Muscle of back (tissue), 13 donors: ENCODE measurements at places on chromosomes 2 and 18. TPM values are rescaled to one million over a fixed set of nuclear protein-coding genes. Genes with fewer than 3 reads are reported as not detected.

- DNase-seq: peak; percentile 94
These were observed 22.5 kb upstream of the SIGLEC15 start for GRCh38 chr18:45802814-45803492.

DNA sequence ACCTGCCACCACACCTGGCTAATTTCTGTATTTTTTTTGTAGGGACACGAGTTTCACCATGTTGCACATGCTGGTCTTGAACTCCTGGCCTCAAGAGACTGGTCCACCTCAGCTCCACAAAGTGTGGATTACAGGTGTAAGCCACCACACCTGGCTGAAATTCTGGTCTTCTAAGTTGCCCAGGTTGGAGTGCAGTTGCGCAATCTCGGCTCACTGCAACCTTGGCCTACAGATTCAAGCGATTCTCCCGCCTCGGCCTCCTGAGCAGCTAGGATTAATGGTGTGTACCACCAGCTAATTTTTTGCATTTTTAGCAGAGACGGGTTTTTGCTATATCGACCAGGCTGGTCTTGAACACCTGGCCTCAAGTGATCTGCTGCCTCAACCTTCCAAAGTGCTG, 5.6 kb downstream of the POLR2D start:
- no peak for DNase-seq

- peak; percentile 93 for DNase-seq
These were observed 995 bp upstream of the RTN4 start for GRCh38 chr2:55051026-55051866.

DNA sequence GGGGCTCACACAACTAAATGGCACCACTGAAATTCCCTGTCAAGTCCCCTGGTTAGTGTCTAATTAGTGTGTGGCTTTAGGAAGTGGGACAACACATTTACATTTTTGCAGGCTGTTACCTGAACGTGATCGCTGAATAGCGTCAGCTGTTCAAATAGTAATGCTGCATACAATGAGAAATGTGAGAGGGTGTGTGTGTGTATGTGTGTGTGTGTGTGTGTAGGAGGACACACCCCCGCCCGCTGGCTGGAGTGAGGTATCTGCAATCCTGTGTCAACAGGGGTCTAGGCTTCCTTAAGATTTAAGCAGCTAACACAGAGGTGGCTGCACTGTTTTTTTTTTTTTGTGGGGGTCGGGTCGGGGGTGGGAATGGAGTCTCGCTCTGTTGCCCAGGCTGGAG, 4.8 kb upstream of the LYPD6B start:
- no peak for DNase-seq

GRCh38 chr2:20170704-20171250, 54.2 kb downstream of the SDC1 start:
- no peak for DNase-seq

DNA sequence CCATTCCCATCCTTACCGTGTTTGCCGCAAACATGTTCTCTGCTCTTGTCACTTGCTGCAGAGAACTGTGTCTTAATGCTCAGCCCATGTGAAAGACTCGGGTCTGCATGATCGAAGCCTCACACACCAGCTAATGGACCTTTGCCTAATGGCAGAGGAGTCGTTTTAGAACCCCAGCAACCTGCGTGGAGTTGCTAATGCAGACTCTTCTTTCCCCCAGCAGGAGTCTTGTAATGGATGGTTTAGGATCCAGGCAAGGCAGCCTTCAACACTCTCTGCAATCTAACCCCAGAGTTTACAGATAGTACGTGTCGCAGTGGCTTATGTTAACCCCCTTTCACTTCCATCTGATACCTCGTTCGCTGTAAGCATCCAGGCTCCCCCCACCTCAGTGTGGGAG, 316.4 kb downstream of the AGAP1 start:
- DNase-seq: no peak

DNA sequence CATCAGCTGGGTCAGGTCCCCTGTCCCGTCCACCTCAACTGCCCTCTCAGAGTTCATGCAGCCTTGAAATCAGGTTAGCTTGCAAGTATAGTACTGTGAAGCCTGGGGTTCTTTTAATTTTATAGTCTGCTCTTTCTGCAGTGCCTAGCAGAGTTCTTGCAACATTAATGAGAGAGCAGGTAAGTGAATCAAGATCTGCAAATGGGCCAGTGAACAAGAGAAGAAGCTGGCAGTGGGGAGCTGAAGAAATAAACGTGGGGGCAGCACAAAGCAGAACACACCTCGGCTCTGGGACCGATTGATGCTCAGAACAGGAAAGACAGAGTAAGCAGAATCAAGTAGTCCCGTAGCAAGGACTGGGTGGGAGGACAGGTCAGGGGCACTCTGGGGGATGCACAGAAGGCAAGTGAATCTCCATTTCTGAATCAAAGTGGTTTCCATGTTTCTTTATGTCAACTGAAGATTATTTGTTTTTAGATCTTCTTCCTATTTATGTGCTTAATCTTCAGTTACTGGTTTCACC, 675.5 kb downstream of the RNF144A start:
- DNase-seq: no peak

DNA sequence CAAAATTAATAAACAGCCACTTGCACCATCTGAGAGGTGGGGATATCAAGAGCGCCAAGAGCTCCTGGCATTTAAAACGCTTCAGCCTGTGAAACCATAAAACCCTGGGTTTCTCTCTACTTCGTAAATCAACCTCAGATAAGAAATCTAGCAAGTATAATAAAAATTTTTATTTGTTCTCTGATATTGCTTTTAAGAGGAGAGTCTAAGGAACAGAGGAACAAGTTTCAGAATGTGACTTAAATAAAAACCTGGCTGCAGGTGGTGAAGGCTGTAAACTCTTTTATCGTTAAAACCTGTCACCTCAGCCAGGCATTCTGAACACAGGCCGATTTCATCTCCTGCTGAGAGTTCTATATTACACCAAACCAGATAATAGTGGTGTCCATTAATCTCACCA, 9.9 kb downstream of the DYTN start:
- no peak for DNase-seq

GRCh38 chr2:67871686-67872412, 191.0 kb downstream of the C1D start:
- DNase-seq: no peak

- no peak for DNase-seq
These were observed 329.3 kb downstream of the TXNL1 start for GRCh38 chr18:56309104-56309503.

- no peak for DNase-seq
These were observed 123.7 kb upstream of the KLF7 start for GRCh38 chr2:207289295-207290018.

- no peak for DNase-seq
These were observed 63.6 kb upstream of the ATL2 start for GRCh38 chr2:38440655-38441054.

DNA sequence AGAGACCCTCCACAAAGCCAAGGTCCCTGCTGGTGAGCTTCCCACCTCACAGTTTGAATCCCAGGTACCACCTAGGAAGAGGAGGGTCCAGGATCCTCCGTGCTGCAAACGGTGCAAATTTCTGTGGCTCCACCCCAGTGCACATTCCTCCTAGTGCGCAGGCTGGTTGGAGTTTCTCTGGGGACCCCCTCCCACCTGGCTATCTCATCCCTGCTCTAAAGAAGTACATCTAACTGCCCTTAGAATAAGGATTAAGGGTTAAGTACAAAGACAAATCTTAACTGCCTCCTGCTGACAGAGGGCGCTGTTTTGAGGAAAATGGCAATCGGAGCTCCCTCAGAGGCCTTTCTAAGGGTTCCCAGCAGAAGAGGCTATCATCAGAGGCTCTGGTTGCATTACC, 109.6 kb upstream of the FSIP2 start:
- DNase-seq: no peak

DNA sequence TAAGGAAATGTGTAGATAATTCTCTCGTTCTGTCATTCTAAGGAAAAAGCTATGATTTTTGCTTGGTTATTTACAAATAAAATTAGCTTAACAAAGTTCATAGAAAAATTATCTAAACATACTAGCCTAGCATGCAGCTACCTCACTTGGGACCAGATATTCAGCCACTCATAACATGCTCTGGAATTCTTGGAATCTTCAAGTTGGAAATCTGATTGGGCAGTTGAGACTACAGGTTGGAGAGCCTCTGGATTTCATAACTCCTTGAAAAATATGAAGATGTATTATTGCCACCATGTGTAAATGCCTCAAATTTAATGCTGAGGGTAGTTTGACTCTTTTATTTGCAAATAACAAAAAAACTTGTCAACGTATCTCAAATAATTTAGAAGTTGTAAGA, 132.2 kb upstream of the GULP1 start:
- no peak for DNase-seq

DNA sequence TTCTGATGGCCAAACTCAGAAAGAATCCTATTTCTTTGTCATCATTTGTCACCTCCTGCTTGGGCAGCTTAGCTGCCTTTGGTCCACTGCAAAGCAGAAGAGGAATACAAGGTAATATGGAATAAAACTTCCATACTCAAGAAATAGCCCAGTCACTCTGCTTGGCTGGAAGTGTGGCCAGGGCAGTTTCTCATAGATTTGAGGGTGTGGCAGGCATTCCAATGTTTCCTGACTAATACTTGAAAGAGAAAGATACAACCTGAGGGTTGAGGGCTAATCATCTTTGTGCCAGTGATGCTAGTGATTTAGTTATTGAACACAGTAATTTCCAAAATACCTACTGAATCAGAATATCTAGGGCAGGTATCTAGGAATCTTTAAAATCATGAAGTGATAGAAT, 83.1 kb downstream of the FAM161A start:
- DNase-seq: no peak

DNA sequence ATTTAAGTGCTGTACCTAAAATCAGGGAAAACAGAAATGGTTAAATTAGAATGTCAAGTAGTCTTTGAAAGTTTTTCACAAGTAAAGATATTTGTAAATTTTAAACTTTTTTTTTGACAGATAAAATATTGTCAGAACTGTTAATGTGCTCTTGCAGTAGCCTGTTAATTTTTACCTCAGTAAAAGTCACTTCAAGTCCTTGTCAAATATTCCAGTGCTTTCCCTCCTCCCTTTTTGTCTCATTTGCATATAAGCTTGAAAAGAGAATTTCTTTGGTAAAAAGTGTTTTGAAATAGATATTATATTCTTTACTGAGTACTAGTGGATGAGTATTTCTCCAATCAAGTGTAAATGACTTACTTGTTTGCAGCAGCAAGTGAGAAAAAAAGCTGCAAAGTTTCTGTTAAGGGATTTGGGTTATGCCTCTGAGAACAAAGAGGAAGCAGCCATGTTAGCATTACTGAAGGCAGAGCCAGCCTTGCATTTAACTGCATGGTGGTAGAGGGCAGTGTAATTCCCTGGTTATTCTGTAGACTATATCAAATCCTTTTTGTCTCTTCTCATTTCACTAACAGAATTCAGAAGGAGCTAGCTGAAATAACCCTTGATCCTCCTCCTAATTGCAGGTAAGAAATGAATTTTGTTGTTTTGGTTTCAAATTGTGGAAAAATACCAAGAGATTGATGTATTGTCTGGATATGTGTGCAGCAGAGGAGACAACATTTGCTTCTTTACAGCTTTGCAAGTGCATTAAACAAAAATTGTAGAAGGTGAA, 3.2 kb downstream of the UBE2E3 start:
- DNase-seq: peak; percentile 75

- no peak for DNase-seq
These were observed 347.6 kb downstream of the CYRIA start for GRCh38 chr2:16318051-16318450.

DNA sequence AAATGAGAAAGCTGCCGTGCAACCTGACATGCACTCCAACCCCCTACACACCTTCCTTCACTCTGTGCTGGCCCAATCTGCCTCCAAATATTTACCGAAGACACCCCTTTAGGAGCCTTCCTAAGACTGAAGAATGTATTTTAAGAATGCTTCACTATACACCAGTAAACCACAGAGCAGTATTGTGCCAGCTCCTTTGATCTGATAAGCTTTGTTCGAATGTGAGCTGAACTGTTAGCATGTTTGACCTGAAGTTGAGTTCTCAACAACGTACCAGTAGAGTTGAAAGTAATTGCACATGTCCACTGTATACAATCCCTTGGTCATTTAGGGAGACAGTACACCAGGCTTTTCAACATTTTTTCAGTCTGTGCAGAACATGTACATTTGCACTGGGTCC, 259.2 kb downstream of the TGIF1 start:
- no peak for DNase-seq

DNA sequence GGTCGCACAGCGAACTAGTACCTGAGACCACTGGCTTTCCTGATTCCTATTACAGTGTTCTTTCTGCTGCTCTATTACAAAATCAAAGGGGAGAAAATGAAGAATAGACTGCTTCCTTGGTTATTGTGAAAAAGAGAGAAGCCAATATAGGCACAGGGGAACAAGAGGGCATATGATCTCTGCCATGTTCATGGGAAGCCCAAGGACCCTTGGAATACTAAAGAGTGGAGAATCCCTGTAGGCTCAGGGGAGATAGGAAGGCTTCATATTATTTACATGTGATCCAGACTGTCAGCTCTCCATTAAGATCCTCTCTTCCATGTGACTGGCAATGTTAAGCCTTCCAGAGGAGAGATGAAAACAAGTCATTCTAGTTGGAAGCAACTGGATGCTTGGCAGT, 135.7 kb upstream of the MYCN start:
- no peak for DNase-seq

DNA sequence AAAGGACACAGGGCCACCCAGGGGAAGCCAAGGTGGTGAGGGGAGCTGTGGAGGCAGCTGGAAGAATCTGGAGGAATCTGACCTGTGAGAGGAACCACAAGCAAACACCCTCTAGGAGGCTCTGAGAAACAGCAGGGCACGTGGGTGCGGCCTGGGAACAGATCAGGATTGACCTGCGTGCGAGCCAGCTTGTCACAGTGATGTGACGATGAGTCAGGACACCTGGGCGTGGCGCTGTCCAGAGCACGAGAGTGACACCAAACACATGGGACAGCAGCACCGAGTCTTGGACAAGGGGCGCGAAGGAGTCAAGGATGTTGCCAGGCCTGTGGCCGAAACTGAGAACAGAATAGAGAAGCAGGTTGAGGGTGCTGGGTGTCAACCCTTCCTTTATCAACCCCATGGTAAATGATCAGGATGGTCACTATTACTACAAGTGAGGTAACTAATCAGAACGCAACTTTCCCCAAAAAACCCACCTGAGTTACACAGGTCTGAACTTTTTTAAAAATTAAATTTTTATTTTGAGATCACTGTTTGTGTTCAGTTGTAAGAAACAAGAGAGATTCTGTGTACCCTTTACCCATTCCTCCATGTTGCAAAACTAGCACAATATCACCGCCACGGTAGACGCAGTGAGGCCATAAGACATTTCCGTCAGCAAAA, 637 bp upstream of the SFT2D3 start:
- peak; percentile 22 for DNase-seq

The PHOSPHO2 gene
- polyA plus RNA-seq: 5.5 TPM

The ADAM23 gene
- polyA plus RNA-seq: 10.8 TPM

The MBD2 gene
- 47.9 TPM for polyA plus RNA-seq

The NYAP2 gene
- not detected for polyA plus RNA-seq

The PLGLB2 gene
- 3.4 TPM for polyA plus RNA-seq

The SERPINB12 gene
- polyA plus RNA-seq: 0.64 TPM

The B3GNT7 gene
- polyA plus RNA-seq: 0.92 TPM

The NGEF gene
- 1.4 TPM for polyA plus RNA-seq

The SERPINB10 gene
- not detected for polyA plus RNA-seq

The C2orf66 gene
- polyA plus RNA-seq: 0.13 TPM

The FIGLA gene
- not detected for polyA plus RNA-seq
